ENCODE measurements at places on chromosomes 13 and 19.

- DNase-seq = peak; percentile 73
These were observed at the start of gene ZNF552 for GRCh38 chr19:57814505-57815246. Gene ZNF552 (minus strand): TSS chr19:57814913. CDS start chr19:57814743, 170 bp downstream.

- no peak for DNase-seq
These were observed 34.6 kb upstream of the OLFM4 start for GRCh38 chr13:52994051-52994450.

DNA sequence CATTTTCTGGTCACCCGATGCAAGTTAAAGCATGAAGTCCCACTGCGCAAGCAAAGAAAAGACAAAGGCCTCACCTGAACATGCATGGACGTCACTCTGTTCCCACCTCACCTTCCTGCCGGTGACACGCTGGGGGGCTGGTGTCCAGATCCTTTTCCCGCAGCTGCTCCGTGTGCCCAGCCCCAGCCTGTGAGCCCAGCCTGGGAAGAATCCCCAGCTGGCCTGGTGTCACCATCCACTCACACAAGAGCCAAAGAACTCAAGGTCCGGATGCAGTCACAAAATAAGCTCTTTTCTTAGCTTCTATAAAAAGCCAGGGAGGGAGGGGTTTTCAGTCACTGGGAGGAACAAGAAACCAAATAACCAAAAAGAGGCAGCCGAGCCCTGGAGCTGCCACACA, 249.9 kb downstream of the COL4A1 start:
- no peak for DNase-seq

- DNase-seq = no peak
These were observed 9.9 kb downstream of the CEACAM4 start for GRCh38 chr19:41616792-41617621.

DNA sequence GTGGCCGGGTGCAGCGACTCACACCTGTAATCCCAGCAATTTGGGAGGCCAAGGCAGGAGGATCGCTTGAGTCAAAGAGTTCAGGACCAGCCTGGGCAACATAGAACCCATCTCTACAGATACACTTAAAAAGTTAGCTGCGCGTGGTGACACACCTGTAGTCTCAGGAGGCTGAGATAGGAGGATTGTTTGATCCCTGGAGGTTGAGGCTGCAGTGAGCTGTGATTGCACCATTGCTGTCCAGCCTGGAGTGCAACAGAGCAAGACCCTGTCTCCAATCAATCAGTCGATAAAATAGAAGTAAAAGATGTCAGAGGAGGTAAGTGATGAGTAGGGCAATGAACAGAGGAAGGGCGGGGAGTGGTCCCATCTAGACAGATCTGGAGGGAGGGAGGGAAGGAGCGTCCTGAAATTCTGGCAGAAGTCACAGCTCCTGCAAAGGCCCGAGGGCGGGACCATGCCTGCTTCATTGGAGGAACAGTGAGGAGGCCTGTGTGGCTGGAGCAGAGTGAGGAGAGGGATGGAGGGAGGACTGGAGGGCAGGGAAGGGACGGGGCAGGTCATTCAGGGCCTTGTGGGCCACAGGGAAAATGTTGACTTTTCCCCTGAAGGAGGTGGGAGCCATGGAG, 9.7 kb downstream of the SMIM24 start:
- DNase-seq = no peak

DNA sequence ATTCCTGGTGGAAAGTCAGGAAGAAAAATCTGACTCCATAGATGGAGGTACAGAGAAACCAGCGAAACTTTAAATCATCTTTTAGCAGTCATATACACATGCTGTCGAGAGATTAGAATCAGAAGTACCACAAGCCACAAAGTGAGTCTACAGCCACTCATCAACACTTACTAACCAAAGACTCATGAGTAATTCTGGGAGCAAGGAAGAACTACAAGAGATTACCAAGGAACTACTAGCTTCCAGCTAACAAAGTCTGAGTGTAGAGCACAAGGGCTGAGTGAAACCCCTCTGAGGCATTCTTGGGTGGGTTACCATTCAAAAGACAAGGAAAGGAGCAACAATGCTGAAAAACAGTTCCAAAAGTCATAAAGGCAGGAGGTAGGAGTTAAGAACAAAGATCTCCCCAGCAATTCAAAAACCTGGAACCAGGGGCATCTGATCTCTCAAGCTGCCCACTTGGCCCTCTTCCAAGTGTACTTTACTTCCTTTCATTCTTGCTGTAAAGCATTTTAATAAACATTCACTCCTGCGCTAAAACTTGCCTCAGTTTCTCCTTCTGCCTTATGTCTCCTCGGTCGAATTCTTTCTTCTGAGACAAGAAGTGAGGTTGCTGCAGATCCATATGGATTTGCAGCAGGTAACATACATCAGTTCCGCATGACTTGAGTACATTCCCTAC, 13.0 kb downstream of the RBM26 start:
- no peak for DNase-seq

DNA sequence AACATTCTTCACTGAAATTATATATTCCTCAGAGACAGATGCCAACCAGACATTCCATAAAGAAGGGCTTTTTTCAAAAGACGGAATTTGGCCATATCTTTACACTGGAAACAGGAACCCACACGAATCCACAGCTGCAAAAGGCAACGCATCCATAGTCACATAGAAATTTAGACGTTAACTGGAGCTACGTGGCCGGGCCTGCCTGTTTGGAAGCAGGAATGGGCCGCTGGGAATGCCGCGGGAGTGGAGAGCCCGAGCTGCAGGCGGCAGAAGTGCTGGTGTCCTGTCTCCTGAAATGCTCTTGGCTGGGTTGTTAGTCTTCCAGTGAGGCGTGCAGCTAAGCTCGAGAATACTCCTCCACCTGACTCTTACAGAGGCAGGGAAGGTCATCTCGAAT, 122.2 kb downstream of the KL start:
- no peak for DNase-seq

DNA sequence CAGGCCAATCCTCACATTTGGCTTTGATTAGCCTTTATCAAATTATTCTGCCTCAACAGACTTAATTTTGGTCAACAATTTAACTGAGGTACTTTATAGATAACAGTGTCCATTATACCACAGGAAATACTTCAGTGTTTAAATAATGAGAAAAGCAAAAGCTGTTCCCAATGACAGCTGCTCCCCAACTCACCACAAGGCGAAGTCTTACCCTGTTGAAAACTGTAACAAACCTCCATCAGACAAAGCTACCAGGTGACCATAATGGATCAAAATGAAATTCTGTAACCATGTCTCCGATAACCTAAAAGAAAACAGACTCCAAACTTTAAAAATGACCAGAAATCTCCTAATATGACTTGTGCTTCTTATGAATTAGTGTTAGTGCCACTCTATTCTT, 50.3 kb downstream of the ZNF44 start:
- DNase-seq = no peak

GRCh38 chr13:44649104-44649428, 72.9 kb upstream of the TSC22D1 start:
- peak; percentile 48 for DNase-seq

GRCh38 chr13:53398051-53398450, 369.4 kb downstream of the OLFM4 start:
- DNase-seq = no peak

DNA sequence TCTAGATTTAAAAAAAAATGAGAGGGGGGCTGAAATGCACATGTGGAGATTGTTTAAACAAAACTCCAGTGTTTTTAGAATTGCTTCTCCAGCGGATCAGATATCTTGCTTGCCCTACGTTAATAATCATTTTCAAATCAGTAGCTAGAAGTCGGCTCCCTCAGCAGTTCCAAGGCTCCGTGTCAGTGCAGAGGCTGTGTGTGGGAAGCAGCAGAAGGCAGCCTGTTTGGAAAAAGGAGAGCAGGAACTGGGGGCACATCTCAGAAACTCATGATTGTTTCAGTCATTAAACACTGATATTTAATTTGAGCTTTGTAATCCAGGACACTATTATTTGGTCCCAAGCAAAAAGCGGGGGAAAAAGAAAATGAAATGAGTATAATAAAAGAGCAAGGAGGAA, 50.9 kb downstream of the SOX21 start:
- no peak for DNase-seq

GRCh38 chr13:48567515-48568369, 34.9 kb upstream of the RCBTB2 start:
- DNase-seq = no peak

DNA sequence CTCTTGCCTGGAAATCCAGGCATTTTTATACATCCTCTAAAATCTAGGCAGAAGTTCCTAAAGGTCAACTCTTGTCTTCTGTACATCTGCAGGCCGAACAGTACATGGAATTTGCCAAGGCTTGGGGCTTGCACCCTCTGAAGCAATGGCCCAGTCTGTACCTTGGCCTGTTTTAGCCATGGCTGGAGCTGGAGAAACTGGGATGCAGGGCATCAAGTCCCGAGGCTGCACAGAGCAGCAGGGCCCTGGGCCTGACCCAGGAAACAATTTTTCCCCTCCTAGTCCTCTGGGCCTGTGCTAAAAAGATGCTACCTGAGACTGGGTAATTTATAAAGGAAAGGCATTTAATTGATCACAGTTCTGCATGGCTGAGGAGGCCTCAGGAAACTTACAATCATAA, 520.8 kb upstream of the MIR17HG start:
- no peak for DNase-seq

- DNase-seq = no peak
These were observed 152.4 kb downstream of the LMO7 start for GRCh38 chr13:75788481-75788981.

DNA sequence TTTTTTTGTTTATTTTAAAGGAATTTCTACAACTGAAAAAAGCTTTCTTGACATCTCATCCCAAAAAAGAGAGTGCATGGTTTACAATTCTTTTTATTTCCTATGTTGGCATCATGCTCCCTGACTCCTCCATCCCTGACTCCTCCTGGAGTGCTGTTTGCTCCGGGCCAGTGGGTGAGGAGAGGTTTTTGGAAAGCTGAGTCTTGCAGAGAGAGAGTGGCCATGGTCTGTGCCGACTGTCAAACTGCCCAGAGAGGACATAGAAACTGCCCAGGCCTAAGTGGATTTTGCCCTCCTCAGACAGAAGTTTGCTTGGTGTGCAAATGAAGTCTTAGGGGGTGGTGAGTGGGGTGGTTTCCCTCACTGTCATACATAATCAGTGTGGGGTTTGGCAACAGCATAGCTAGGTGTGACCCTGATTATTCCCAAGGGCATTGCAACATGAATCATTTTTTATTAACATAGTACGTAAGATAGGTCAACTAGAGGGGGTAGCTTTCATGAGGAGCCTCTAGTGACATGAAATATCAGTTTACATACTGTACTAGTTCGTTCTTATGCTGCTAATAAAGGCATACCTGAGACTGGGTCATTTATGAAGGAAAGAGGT, 179.8 kb upstream of the UBL3 start:
- no peak for DNase-seq

GRCh38 chr13:95697052-95697680, 20.2 kb downstream of the DNAJC3 start:
- no peak for DNase-seq

GRCh38 chr13:104586051-104586746, 1520.0 kb upstream of the SLC10A2 start:
- no peak for DNase-seq

- peak; percentile 75 for DNase-seq
These were observed at the start of gene DENND1C for GRCh38 chr19:6481541-6482342. Gene DENND1C (minus strand): TSS chr19:6481787. CDS start chr19:6481695, 92 bp downstream.

DNA sequence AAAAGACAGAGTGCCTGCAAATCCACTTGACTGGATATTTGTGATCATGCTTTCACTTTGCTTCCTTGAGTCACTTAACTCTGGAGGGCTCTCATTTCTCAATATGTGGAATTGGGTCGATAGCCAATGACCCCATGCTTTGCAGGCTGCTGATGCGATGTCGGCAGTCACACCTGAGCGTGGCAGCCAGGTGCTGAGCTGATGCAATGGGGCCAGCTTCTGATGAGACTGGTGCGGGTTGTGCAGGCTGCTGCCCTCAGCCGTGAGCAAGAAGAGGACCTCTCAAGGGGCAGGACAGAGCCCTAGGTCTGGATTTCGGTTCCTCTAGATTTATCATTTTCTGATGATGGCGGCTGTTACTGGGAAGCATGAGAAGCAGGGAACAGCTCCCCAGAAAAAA, 334.1 kb downstream of the TEX29 start:
- DNase-seq = no peak

GRCh38 chr19:677201-677600, 1.0 kb downstream of the FSTL3 start:
- no peak for DNase-seq

DNA sequence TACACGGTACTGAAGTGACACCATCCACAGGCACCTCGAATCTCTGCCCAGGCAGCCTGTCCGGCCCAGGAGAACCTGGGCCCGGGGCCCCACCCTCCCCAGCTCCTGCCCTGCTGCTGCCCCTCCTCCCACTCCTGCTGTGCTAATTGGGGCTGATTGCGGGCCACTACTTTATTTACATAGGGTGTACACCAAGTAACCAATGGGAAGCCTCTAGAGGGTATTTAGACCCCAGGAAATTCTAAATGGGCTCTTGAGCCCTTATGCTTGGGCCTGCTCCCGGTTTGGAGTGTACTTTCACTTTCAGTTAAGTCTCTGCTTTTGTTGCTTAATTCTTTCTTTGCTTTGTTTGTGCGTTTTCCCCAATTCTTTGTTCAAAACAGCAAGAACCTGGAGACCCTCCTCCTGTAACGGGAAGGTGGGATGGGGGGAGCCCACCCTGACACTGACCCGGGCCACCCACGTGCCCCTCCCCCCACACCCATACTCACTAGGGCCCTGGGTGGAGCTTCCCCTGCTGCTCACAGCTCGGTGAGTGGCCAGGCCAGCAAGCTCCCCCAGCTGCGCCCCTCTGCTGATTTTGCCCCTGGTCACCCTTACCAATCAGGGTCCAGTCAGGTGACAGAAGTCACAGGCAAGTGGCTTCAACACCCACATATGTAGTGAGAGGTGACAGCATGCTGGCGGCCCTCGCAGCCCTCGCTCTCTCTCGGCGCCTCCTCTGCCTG, 9.4 kb downstream of the SCGB2B2 start:
- no peak for DNase-seq

DNA sequence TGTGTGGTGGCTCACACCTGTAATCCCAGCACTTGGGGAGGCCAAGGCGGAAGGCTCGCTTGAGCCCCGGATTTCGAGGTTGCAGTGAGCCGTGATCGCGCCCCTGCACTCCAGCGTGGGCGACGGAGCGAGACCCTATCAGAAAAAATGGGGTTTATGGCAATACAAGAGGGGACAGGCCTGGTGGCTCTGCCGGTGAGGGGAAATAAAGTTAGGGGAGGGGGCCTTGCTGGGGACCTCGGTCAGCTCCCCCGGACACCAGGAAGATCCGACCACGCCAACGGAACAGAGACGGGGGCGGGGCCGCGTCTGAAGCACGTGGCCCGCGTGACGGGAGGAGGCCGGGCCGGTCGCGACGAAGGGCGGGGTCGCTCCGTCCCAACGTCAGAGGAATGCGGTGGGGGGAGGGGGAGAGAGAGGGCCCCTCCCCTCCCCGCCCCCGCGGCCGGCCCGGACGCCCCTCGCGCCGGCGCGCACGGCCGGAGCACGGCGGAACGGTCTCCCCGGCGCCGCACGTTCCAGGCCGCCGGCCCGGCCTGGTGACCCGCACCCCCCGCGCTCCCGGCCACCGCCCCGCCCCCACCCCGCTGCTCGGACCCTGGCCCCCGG, 1.9 kb upstream of the HNRNPL start:
- DNase-seq = peak; percentile 94

DNA sequence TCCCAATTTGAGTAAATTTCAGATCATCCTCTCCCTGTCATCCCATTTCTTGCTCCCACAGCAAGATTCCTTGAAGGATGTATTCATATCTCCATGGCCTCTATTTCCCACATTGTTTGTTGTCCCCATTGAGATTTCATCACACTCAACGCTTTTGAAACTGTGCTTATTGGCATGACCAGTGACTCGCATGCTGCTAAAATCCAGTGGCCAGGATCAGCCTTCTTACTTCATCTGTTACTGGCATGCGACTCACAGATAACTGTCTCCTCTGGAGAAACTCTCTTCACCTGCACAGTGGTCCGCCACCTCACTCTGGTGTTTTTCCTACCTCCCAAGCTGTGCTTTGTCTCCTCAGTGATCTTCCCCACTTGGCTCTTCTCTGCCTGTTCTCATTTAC, 95.8 kb downstream of the WASF3 start:
- DNase-seq = no peak

All from activated naive CD8-positive, alpha-beta T cell treated with anti-CD3 and anti-CD28 coated beads, Interleukin-2, amount 50 U/mL, for 24 hours (primary cell).